Lower lobe of right lung (tissue), 2 donors: ENCODE measurements at places on chromosomes 2 and 18.

- DNase-seq = no peak
- peaks cover 43% of the 10 kb centered on the region for H3K36me3 ChIP-seq
- H3K4me1 ChIP-seq = peaks cover 30% of the 10 kb centered on the region
- no peak overlapping the region for H3K4me3 ChIP-seq
- H3K27ac ChIP-seq = peak overlapping the region; percentile 34
Measured at GRCh38 chr18:55233857-55234256, 274.6 kb upstream of the CCDC68 start.

DNA sequence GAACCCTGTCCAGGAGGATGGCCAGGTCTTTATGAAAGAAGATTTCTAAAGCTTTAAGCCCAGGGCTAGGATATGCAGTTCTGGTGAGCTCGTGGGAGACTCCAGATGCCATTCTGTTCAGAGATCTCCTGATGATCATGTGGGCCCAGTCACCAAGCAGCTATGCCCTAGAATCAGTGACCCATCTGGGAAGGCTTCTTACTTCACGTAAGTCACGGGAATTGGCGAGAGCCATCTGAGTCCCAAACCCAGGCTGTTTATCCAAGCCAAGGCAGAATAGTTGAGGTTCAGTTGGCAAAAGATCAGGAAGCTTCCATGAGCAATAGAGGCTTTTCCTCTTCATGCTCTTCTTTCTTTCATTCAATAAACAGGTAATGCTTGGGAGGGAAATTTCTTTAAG lies 23.9 kb downstream of the ANTXR1 start:
- no peak overlapping the region for H3K27ac ChIP-seq
- no peak for DNase-seq
- no peaks in the 10 kb centered on the region for H3K27me3 ChIP-seq
- no peak overlapping the region for H3K4me3 ChIP-seq

- H3K27me3 ChIP-seq = no peaks in the 10 kb centered on the region
- H3K27ac ChIP-seq = peak overlapping the region; percentile 79
- H3K36me3 ChIP-seq = no peaks in the 10 kb centered on the region
- H3K4me1 ChIP-seq = peaks cover 14% of the 10 kb centered on the region
Measured at GRCh38 chr2:99140860-99141109, 722 bp upstream of the C2orf15 start.

GRCh38 chr18:3874125-3874524 lies 424.2 kb downstream of the TGIF1 start:
- H3K36me3 ChIP-seq = no peaks in the 10 kb centered on the region
- no peaks in the 10 kb centered on the region for H3K27me3 ChIP-seq
- peaks cover 16% of the 10 kb centered on the region for H3K4me1 ChIP-seq
- no peak for DNase-seq
- H3K27ac ChIP-seq = no peak overlapping the region

GRCh38 chr2:168072626-168073303 lies 174.6 kb downstream of the STK39 start:
- no peak overlapping the region for H3K4me3 ChIP-seq
- H3K27me3 ChIP-seq = no peaks in the 10 kb centered on the region
- H3K36me3 ChIP-seq = peaks cover 8% of the 10 kb centered on the region
- no peaks in the 10 kb centered on the region for H3K4me1 ChIP-seq
- DNase-seq = no peak
- H3K27ac ChIP-seq = no peak overlapping the region

GRCh38 chr2:180519276-180519675 lies 461.1 kb upstream of the UBE2E3 start:
- no peak overlapping the region for H3K4me3 ChIP-seq
- no peaks in the 10 kb centered on the region for H3K36me3 ChIP-seq
- no peaks in the 10 kb centered on the region for H3K27me3 ChIP-seq
- H3K4me1 ChIP-seq = no peaks in the 10 kb centered on the region

GRCh38 chr18:61400016-61400635 lies 66.9 kb downstream of the CDH20 start:
- no peaks in the 10 kb centered on the region for H3K4me1 ChIP-seq

GRCh38 chr2:165794536-165794928 lies 485 bp upstream of the GALNT3 start:
- H3K36me3 ChIP-seq = no peaks in the 10 kb centered on the region
- peak; percentile 63 for DNase-seq
- H3K4me1 ChIP-seq = peaks cover 22% of the 10 kb centered on the region
- peak overlapping the region; percentile 66 for H3K4me3 ChIP-seq

- no peaks in the 10 kb centered on the region for H3K36me3 ChIP-seq
- H3K4me3 ChIP-seq = no peak overlapping the region
- H3K27ac ChIP-seq = no peak overlapping the region
- no peaks in the 10 kb centered on the region for H3K4me1 ChIP-seq
- DNase-seq = no peak
Measured at GRCh38 chr2:240095556-240096523, 40.3 kb downstream of the COPS9 start.

DNA sequence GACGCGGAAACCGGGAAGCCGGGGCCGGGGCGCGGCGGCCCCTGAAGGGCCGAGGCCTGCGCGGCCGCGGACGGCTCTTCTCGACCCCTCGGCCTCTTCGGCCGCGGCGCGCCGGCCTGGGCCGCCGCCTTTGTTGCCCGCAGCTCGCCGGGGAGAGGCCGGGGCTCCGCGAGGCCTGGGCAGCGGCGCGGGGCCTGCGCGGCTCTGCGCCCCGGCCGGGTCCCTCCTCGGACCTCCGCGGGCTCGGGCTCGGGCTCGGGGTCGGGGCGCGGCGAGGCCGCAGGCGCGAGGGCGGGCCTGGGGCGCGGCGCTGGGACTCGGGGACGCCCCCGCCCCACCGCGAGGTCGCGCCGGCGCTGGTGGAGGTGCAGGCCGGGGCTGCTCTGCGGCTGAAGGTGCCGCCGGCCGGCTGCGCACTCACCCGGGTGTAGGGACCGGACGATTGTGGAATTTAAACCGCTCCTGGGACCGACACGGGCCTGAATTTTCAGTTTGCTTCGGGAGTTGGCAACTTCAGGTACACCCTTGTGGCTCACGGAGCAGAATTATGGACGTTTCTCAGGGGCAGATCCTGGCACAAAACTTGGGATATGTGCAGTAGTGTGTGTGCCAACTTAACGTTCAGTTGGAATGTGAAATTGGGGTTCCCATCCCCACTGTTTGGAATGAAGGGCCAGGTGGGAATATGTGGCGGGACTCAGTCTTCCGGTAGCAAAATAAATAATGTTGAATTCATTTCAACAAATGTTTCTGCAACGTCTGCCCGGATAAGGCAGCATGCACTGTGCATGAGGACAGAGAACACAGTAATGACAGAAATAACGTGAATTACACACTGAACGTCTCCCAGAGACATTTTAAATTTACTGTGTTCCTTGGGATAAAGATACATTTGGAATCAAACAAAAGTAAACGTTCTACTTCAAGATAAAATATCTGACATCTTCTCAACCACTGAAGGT lies 787 bp downstream of the SOCS6 start:
- H3K4me3 ChIP-seq = peak overlapping the region; percentile 70
- H3K27me3 ChIP-seq = no peaks in the 10 kb centered on the region
- H3K27ac ChIP-seq = peak overlapping the region; percentile 87
- no peaks in the 10 kb centered on the region for H3K36me3 ChIP-seq
- DNase-seq = peak; percentile 62

- H3K4me3 ChIP-seq = no peak overlapping the region
- no peak for DNase-seq
- H3K36me3 ChIP-seq = no peaks in the 10 kb centered on the region
- no peaks in the 10 kb centered on the region for H3K27me3 ChIP-seq
- peaks cover 14% of the 10 kb centered on the region for H3K4me1 ChIP-seq
Measured at GRCh38 chr2:239331560-239331959, 69.3 kb downstream of the HDAC4 start.

DNA sequence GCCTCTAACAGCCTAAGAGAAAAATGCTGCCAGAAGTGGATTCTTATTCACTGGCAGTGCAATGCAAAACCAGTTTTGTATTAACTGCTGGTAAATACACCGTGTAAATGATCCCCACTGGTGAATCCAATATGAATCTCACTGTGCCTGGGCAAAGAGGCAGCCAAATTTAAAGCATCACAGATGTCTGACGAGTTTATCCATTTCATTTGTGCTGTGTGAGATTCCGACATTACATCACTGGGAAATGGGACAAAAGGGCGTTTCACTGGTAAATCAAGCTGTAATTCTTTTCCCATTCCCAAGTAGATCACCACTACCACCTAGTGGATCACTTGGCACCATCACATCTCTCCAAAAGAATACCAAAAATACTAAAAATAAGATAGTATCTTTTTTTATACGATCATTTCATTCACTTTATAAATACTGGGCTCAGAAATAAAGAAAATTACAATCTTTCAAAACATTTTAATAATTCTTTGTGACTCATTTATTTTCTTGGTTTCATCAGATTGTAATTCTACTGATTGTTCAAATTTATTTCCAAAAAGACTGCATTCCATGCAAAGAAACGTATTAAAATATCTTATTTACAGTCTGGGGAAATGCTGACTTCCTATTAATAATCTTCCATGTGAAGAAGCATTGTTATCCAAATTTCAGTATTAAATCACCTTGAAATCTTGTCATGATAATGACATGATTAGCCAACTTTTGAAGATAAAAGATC lies 125.6 kb downstream of the GRB14 start:
- no peak overlapping the region for H3K27ac ChIP-seq
- no peak overlapping the region for H3K4me3 ChIP-seq
- DNase-seq = no peak
- H3K4me1 ChIP-seq = no peaks in the 10 kb centered on the region
- no peaks in the 10 kb centered on the region for H3K36me3 ChIP-seq

GRCh38 chr2:48824116-48824515 lies 68.6 kb upstream of the LHCGR start:
- no peaks in the 10 kb centered on the region for H3K4me1 ChIP-seq
- no peak for DNase-seq
- H3K27ac ChIP-seq = no peak overlapping the region
- H3K4me3 ChIP-seq = no peak overlapping the region

GRCh38 chr2:135327146-135327545 lies 203.9 kb downstream of the ZRANB3 start:
- no peak overlapping the region for H3K27ac ChIP-seq
- H3K36me3 ChIP-seq = no peaks in the 10 kb centered on the region
- no peaks in the 10 kb centered on the region for H3K27me3 ChIP-seq
- no peaks in the 10 kb centered on the region for H3K4me1 ChIP-seq

DNA sequence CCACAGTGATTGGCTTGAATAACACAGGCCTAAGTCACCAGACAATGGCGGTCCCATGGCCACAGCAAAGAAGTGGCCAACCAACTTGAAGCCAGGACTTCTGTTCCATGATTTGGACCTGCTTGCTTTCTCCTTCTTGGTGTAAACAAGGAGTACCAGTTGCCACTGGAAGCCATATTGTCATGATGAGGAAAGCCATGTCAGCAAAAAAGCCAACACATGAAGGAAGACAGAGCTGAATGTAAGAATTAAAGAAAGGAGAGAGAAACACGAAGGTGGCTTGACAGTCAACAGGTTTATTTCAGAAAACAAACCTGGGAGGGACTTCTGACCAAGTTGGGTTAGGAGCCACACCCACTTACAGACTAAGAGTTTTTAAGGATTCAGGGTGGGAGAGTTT lies 32.3 kb upstream of the REV1 start:
- no peaks in the 10 kb centered on the region for H3K36me3 ChIP-seq
- no peak overlapping the region for H3K27ac ChIP-seq
- DNase-seq = no peak
- no peaks in the 10 kb centered on the region for H3K4me1 ChIP-seq

- no peaks in the 10 kb centered on the region for H3K27me3 ChIP-seq
- H3K36me3 ChIP-seq = peaks cover 87% of the 10 kb centered on the region
- H3K4me1 ChIP-seq = no peaks in the 10 kb centered on the region
- no peak for DNase-seq
- no peak overlapping the region for H3K27ac ChIP-seq
Measured at GRCh38 chr18:45935591-45936335, 31.4 kb downstream of the EPG5 start.

GRCh38 chr2:153811516-153811915 lies 60.2 kb upstream of the GALNT13 start:
- no peak for DNase-seq
- no peak overlapping the region for H3K4me3 ChIP-seq
- no peaks in the 10 kb centered on the region for H3K36me3 ChIP-seq
- H3K27me3 ChIP-seq = no peaks in the 10 kb centered on the region
- no peaks in the 10 kb centered on the region for H3K4me1 ChIP-seq

DNA sequence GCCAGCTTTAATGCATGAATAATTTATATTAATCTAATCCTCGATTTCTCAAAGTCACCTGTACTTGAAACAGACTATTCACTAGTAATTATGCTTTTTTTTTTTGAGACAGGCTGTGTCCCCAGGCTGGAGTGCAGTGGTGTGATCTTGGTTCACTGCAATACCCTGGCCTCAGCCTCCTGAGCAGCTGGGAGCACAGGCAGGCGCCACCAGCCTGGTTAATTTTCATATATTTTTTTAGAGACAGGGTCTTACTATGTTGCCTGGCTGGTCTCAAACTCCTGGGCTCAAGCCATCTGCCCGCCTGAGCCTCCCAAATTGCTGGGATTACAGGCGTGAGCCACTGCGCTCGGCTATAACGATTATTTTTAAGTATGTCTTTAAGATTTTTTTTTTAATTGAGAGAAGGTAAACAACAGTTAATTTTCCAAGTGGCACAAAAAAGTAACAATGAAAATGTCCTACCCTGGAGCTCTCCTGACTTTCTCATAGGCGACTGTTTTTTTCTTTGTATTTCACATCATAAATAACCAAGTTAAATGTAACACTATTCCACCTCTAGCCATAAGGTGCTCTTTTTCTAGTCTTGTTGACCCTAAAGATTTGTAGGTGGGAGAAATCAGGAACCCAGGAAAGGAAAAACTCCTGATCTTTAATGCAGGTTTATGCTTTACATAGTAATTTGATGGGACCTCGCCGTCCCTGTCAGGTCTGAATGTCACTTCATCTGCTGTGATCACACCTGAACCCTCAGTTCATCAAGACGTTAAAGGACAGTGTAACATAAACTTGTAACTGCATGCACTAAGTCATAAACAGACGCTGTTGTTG lies 1.3 kb upstream of the ANKRD12 start:
- no peaks in the 10 kb centered on the region for H3K27me3 ChIP-seq
- H3K4me1 ChIP-seq = peaks cover 46% of the 10 kb centered on the region
- no peak for DNase-seq
- H3K36me3 ChIP-seq = peaks cover 38% of the 10 kb centered on the region

- no peak overlapping the region for H3K4me3 ChIP-seq
- no peaks in the 10 kb centered on the region for H3K36me3 ChIP-seq
- H3K27me3 ChIP-seq = no peaks in the 10 kb centered on the region
- no peak overlapping the region for H3K27ac ChIP-seq
Measured at GRCh38 chr2:143689541-143689940, 560.3 kb downstream of the ARHGAP15 start.

DNA sequence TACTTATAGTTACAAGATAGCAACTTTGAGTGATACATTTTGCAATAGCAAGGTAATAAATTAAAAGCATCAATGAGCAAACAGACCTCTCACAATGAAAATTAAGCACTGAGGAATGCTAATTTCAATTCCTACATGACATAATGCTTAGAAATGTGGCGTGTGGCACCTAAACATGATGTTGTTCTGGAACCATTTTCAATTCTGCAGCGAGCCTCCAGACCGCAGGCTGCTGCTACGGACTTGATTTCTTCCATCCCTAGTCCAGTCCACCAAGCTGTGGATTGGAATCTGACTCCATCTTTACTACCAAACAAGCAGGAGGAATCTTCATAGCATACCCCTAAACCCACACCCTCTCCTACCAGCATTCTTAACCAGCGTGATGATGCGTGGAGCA lies 58.7 kb upstream of the ZNF397 start:
- H3K27ac ChIP-seq = no peak overlapping the region
- no peaks in the 10 kb centered on the region for H3K36me3 ChIP-seq
- DNase-seq = no peak

GRCh38 chr2:120036145-120036544 lies 23.3 kb downstream of the EPB41L5 start:
- DNase-seq = no peak
- no peak overlapping the region for H3K27ac ChIP-seq
- H3K4me1 ChIP-seq = no peaks in the 10 kb centered on the region

- DNase-seq = no peak
- no peak overlapping the region for H3K4me3 ChIP-seq
- peaks cover 38% of the 10 kb centered on the region for H3K4me1 ChIP-seq
- H3K36me3 ChIP-seq = no peaks in the 10 kb centered on the region
- peak overlapping the region; percentile 71 for H3K27ac ChIP-seq
- no peaks in the 10 kb centered on the region for H3K27me3 ChIP-seq
Measured at GRCh38 chr2:234292205-234292961, 204.5 kb downstream of the ARL4C start.
